H1 (cell line): ENCODE measurements at places on chromosomes 6 and 20. TPM values are rescaled to one million over a fixed set of nuclear protein-coding genes. Genes with fewer than 3 reads are reported as not detected.

GRCh38 chr6:36590237-36590636, 3.9 kb upstream of the SRSF3 start:
- H3K4me3 ChIP-seq, result no peak overlapping the region
- H3K4me1 ChIP-seq, result no peaks in the 10 kb centered on the region
- no peaks in the 10 kb centered on the region for H3K27me3 ChIP-seq
- H3K36me3 ChIP-seq, result no peaks in the 10 kb centered on the region
- H3K27ac ChIP-seq, result no peak overlapping the region

- H3K4me3 ChIP-seq, result no peak overlapping the region
- DNase-seq, result no peak
- H3K27me3 ChIP-seq, result no peaks in the 10 kb centered on the region
- no peaks in the 10 kb centered on the region for H3K36me3 ChIP-seq
- no peaks in the 10 kb centered on the region for H3K4me1 ChIP-seq
Observed at GRCh38 chr6:72974276-72974675, 251.0 kb downstream of the KHDC1L start.

- no peak overlapping the region for H3K4me3 ChIP-seq
- no peaks in the 10 kb centered on the region for H3K4me1 ChIP-seq
- no peak for DNase-seq
- H3K36me3 ChIP-seq, result no peaks in the 10 kb centered on the region
- no peak overlapping the region for H3K27ac ChIP-seq
- no peaks in the 10 kb centered on the region for H3K27me3 ChIP-seq
Observed at GRCh38 chr6:169766232-169766631, 14.8 kb downstream of the ERMARD start.

- H3K27ac ChIP-seq, result no peak overlapping the region
- peaks cover 22% of the 10 kb centered on the region; the same call in 1 of the 2 replicates for H3K4me1 ChIP-seq
- peak overlapping the region; percentile 12; the same call in 1 of the 2 replicates for H3K4me3 ChIP-seq
- H3K27me3 ChIP-seq, result no peaks in the 10 kb centered on the region
- no peak for DNase-seq
Observed at GRCh38 chr6:164693944-164694343, 615.5 kb downstream of the C6orf118 start.

DNA sequence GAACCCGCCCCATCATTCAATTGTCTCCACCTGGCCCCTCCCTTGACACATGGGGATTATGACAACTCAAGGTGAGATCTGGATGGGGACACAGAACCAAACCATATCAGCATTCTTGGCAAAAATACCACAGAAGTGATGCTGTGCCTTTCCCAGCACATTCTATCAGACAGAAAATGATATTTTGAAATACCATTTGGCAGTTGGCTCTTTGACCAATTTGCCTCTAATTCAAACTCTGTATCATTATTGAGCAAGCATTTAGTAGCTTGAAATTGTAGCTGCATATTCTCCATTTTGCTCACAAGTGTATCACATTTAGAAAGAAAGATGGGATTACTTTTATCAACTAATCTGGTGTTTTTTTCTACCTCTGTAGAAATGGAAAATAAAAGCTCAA, 64.0 kb downstream of the PLCB1 start:
- no peaks in the 10 kb centered on the region for H3K4me1 ChIP-seq
- no peak for DNase-seq
- no peak overlapping the region for H3K4me3 ChIP-seq
- no peaks in the 10 kb centered on the region for H3K36me3 ChIP-seq

Gene LGSN
- 0.19 TPM in 1 of 2 replicates, not detected in the other for total RNA-seq

GRCh38 chr6:64259372-64259771, 623.8 kb downstream of the PHF3 start:
- H3K4me3 ChIP-seq, result no peak overlapping the region
- H3K36me3 ChIP-seq, result no peaks in the 10 kb centered on the region
- no peaks in the 10 kb centered on the region for H3K27me3 ChIP-seq
- H3K4me1 ChIP-seq, result no peaks in the 10 kb centered on the region; the same call in 1 of the 2 replicates
- no peak for DNase-seq

DNA sequence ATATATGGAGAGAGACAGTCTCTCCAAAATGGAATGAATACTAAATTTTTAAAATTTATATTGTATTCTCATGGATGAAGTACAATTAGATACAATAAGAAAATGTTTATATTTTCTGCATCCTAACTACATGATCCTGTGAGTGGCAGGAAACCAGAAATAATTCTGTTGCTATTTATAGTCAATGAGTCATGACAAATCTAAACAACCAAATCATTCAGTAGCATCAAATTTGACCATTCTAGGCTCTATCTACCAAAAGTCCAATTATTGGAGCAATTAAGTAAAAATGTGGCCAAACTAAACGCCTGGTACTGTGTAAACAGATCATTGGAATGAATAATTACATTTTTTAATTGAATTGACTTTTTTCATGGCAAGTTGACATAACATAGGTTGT, 959.8 kb downstream of the EPHA7 start:
- no peaks in the 10 kb centered on the region for H3K4me1 ChIP-seq
- no peak overlapping the region for H3K4me3 ChIP-seq
- H3K36me3 ChIP-seq, result no peaks in the 10 kb centered on the region
- H3K27ac ChIP-seq, result no peak overlapping the region

DNA sequence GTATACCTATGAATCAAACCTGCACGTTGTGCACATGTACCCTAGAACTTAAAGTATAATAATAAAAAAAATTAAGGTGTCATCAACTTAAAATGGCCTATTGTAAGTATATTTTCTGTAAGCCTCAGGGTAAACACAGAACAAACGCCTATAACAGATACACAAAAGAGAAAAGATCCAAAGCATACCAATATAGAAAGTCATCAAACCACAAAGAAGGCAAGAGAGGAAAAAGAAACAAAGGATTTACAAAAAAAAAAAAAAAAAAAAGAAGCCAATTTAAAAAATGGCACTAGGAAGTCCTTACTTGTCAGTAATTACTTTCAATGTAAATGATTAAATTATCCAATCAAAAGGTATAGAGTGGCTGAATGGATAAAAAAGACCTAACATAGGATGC, 24.6 kb upstream of the ASF1A start:
- H3K4me1 ChIP-seq, result no peaks in the 10 kb centered on the region
- no peaks in the 10 kb centered on the region for H3K27me3 ChIP-seq
- H3K27ac ChIP-seq, result no peak overlapping the region
- H3K36me3 ChIP-seq, result no peaks in the 10 kb centered on the region

Gene SLC17A2
- not detected in 2 replicates for total RNA-seq

DNA sequence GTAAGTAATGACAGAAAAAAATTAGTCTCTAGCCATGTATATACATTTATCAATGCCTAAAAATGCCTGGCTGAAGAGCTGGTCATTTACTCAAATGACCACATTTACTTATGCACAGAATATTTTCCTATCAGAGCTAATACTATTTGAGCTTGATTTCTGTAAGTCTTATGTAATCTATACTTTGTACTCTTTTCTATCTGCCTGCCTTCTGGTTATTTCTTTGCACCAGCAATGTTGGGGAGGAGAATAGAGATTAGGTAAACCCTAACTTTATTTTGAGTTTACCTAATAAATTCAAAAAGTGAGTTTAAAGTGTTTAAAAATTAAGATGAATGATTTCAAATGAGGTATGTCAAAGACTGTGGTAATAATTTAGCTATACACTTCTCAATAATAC, 3.7 kb downstream of the CALHM5 start:
- H3K36me3 ChIP-seq, result no peaks in the 10 kb centered on the region
- H3K4me3 ChIP-seq, result no peak overlapping the region
- no peaks in the 10 kb centered on the region for H3K27me3 ChIP-seq
- no peak overlapping the region for H3K27ac ChIP-seq
- no peak for DNase-seq

DNA sequence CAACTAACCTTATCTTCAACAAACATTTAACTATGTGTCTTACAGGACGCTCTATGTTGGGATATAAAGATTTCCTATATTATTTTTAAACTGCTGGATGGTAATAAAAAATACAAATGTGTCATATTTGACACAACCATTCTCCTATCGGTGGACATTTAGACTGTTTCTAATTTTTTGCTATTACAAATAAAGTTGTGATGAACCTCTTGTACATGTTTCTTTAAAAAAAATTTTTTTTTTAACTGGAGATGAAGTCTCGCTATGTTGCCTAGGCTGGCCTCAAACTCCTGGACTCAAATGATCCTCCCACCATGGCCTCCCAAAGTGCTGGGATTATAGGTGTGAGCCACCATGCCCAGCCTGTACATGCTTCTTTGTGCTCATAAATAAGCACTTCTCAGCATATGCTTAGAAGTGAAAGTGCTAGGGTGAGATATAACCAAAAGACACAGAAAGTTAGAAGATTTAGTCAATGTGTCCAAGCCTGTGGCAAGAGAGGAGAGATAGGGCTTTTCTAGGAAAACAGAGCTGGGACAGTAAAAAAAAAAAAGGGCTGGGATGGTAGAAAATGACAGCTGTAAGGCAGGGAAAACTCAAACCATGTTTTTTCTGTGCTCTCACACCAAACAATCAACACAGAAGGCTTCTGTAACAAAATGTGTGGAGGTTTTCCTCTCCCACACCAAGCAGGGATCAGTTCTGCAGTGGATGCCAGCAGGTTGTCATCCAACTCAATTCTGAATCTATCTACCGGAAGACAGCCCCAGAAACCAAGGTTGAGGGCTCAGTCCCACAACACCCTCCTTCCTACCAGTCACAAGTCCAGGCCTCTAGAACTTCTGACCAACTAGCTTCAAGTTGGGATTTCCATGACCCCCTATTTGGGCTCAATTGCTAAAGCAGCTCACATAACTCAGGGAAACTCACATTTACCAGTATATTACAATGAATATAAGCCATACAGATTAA, 70.0 kb upstream of the SMIM29 start:
- H3K4me1 ChIP-seq, result peaks cover 4% of the 10 kb centered on the region; the same call in 1 of the 2 replicates
- H3K36me3 ChIP-seq, result no peaks in the 10 kb centered on the region
- H3K4me3 ChIP-seq, result no peak overlapping the region
- H3K27ac ChIP-seq, result no peak overlapping the region

DNA sequence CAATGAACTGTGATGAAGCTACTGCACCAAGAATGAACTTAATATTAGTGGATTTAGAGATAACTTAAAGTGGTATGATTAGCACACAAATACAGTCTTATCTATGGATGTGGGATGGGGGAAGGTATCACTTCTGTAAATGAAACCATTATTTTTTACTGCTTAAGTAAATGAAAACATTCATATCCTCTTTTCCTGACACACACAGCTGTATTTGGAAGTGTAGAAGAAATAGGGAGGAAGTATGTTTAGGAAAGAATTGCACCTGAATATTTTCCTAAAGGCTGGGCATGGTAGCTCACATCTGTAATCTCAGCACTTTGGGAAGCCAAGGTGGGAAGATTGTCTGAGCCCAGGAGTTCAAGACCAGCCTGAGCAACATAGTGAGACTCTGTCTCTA, 96.8 kb downstream of the HIVEP2 start:
- no peak overlapping the region for H3K27ac ChIP-seq
- peaks cover 1% of the 10 kb centered on the region for H3K27me3 ChIP-seq
- peaks cover 9% of the 10 kb centered on the region for H3K4me1 ChIP-seq
- H3K36me3 ChIP-seq, result no peaks in the 10 kb centered on the region; the same call in 1 of the 2 replicates
- no peak overlapping the region for H3K4me3 ChIP-seq

DNA sequence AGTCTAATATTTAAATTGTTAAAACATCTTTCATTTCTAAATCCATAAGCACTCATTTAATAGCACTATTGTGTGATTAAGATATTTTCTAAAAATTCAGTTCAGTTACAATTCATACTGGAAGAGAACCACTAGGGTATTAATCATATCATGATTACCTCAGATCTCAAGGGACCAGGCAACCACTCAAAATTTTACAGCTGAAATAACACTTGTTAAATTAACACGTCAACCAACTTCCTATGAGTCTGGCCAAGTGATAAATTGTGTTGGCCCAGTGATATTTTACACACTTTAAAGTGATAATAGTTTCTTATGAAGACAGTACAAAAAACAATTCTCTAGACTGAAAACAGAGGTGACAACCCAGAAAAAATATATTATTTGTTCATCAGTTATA, 869.0 kb upstream of the ADGRB3 start:
- no peak for DNase-seq
- no peaks in the 10 kb centered on the region for H3K27me3 ChIP-seq
- H3K4me1 ChIP-seq, result no peaks in the 10 kb centered on the region
- H3K36me3 ChIP-seq, result no peaks in the 10 kb centered on the region
- no peak overlapping the region for H3K27ac ChIP-seq

DNA sequence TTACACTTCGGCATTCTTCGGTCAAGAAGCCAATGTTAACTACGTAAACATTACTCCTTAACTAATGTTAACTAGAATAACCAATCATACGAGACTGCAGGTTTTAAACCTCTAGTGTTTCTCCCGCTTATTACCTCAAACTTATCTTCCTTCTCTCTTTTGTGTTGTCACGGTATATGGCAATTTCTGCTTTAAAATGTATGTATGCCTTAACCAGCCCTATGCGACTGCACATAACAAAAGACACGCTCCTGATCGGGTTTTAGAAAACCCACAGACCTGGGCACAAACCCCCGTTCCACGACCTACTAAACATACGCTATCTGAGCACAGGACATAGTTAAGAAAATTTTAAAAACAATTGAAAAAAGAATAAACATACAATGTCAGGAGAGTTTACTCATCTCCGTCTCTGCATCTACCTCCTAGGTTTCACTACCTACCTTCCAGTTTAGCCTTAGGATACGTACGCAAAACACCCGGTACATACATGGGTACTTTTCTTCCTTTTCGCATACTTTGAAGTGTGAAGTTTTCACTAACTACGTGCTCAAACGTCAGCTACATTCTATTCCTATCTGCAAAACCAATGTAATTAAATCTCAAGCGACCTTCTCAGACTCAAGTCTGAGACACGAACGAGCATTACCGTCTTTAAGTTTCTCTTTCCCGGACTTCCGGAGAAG, 1.1 kb downstream of the CD164 start:
- peak overlapping the region; percentile 77 for H3K4me3 ChIP-seq
- H3K27ac ChIP-seq, result peak overlapping the region; percentile 100; the same call in 1 of the 2 replicates
- no peaks in the 10 kb centered on the region for H3K27me3 ChIP-seq
- no peaks in the 10 kb centered on the region; the same call in 1 of the 2 replicates for H3K4me1 ChIP-seq

- H3K4me1 ChIP-seq, result no peaks in the 10 kb centered on the region
- no peak for DNase-seq
- no peaks in the 10 kb centered on the region for H3K27me3 ChIP-seq
- no peak overlapping the region for H3K4me3 ChIP-seq
Observed at GRCh38 chr20:38452880-38453624, 17.9 kb upstream of the SNHG17 start.

Gene PLN
- total RNA-seq, result not detected in 2 replicates

- H3K4me3 ChIP-seq, result no peak overlapping the region
- no peak overlapping the region for H3K27ac ChIP-seq
- no peaks in the 10 kb centered on the region for H3K36me3 ChIP-seq
- no peak for DNase-seq
Observed at GRCh38 chr20:22814471-22815205, 220.5 kb upstream of the SSTR4 start.

Gene FKBP1C
- 0.74 and 1.2 TPM in 2 replicates for total RNA-seq

- H3K4me3 ChIP-seq, result no peak overlapping the region
- H3K4me1 ChIP-seq, result no peaks in the 10 kb centered on the region
- no peaks in the 10 kb centered on the region for H3K27me3 ChIP-seq
- no peak for DNase-seq
- H3K27ac ChIP-seq, result no peak overlapping the region
- H3K36me3 ChIP-seq, result no peaks in the 10 kb centered on the region
Observed at GRCh38 chr6:82078286-82078908, 169.1 kb downstream of the IBTK start.

GRCh38 chr20:5586720-5587119, 163.5 kb upstream of the SHLD1 start:
- no peaks in the 10 kb centered on the region for H3K36me3 ChIP-seq
- no peaks in the 10 kb centered on the region for H3K27me3 ChIP-seq
- H3K4me1 ChIP-seq, result no peaks in the 10 kb centered on the region
- no peak overlapping the region for H3K27ac ChIP-seq
